ENCODE measurements at places on chromosomes 7 and 10. TPM values are rescaled to one million over a fixed set of nuclear protein-coding genes. Genes with fewer than 3 reads are reported as not detected.

DNA sequence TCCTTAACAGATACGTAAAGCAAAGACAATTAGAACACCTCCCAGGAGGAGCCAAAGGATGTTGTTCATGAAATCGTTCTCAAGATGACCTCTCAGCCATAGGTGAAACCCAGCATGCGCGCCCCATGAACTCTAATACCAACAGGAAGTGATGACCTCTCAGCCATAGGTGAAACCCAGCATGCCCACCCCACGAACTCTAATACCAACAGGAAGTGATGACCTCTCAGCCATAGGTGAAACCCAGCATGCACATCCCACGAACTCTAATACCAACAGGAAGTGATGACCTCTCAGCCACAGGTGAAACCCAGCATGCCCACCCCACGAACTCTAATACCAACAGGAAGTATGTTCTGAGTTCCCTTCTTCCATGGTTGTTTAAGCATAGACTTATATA lies 205.2 kb upstream of the ADARB2 start:
- DNase-seq: no peak

CAV1 gene
- 576 TPM for total RNA-seq

DNA sequence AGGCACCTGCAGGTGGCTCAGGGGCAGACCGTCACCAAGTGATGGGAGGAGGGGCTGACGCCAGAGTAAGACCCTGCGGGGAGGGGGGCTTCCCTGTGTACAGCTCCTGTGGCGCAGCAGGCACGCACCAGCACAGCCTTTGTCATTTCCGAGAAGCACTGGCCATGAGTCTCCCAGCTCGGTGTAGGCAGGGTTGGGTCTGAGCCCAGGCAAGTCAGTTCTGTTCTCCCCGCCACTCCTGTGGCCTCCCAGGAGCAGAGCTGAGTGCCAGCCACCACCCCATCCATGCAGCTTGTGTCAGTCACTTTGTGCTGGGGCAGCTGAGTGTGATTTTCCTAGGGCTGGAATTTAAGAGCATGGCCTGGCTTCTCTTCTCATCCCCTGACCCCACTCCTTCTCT lies 13.2 kb downstream of the CPSF4 start:
- no peak for DNase-seq

DNA sequence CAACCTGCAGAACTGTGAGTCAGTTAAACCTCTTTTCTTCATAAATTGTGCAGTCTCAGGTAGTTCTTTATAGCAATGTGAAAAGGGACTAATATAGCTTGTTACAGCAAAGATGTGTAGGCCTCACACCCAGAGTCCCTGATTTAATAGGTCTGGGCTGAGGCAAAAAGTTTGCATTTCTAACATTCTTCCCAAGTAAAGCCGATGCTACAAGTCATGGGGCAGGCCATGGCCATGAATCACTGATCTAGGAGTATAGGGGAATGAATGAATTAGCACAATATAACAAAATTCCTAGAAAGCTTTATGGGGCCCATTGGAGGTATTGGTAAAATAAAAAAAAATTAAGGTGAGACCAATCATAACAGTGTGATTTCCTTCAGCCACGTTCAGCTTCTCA lies 11.5 kb upstream of the AASS start:
- no peak for DNase-seq

- DNase-seq: no peak
These were observed 15.1 kb downstream of the ADD3 start for GRCh38 chr10:110022716-110023504.

GRCh38 chr7:1234881-1235500 lies 2.3 kb downstream of the UNCX start:
- no peak for DNase-seq

GRCh38 chr7:116547347-116547746 lies 22.5 kb downstream of the CAV1 start:
- no peak for DNase-seq

DNA sequence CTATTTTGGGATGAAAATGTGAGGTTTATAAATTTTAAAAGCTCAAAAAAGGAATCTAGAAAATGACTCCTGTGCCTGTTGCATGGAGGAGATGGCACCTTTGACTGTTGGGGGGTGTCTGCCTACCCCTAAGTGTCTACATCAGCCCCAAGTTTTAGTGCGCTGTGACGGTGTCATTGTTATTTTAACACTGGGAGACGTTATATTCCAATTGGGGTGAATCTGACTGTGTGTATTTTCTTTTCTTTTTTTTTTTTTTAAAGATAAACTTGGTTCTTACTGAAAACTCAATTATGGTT lies 517 bp downstream of the SRGN start:
- no peak for DNase-seq

DNA sequence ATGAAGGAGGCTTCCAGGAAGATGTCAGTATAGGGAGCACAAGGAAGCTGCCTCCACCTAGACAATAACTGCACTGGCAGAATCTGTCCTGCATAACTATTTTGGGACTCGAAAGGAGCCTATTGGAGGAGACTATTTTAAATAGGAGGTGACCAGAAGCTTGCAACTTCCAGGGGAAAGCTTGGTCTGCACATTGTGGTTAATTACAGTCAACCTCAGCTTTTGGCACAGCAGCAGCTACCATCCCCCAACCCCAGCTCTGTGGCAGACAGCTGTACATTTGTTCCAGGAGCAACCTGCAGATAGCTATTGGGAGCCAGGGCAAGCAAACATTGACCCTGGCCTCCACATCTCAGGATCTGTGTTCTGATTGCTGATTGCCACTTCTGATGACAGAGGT lies 46.3 kb upstream of the NANOS1 start:
- DNase-seq: no peak

- no peak for DNase-seq
These were observed 137.7 kb downstream of the AHR start for GRCh38 chr7:17436126-17436525.
